ENCODE measurements at places on chromosomes 16 and 17. TPM values are rescaled to one million over a fixed set of nuclear protein-coding genes. Genes with fewer than 3 reads are reported as not detected.

NHLRC4 gene
- 3.3 TPM for total RNA-seq

HOXB9 gene
- total RNA-seq: 45.8 TPM

MVD gene
- total RNA-seq: 35.4 TPM

TM4SF5 gene
- 0.88 TPM for total RNA-seq

TNFRSF17 gene
- total RNA-seq: 3.0 TPM

USP6 gene
- total RNA-seq: 0.19 TPM

NOG gene
- total RNA-seq: 0.98 TPM

PRCD gene
- total RNA-seq: 2.2 TPM

DNA sequence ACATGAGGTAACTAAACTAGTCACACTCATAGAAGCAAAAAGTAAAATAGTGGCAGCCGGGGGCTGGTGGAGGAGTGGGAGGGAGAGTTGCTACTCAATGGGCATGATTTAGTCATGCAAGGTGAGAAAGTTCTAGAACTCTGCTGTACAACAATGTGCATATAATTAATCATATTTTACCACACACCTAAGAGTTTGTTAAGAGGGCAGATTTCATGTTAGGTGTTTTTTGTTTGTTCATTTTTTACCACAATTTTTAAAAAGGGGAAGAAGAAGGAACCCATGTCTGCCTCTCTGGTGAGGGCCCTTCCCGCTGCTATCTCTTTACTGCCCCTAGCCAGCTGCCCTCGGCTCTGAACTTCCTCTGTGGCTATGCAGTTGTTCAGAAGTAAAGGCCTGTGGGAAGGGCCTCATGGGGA lies 11.2 kb downstream of the CD300LB start:
- DNase-seq: no peak

- DNase-seq: no peak
Observed at GRCh38 chr17:51612692-51613091, 352.3 kb downstream of the UTP18 start.

DNA sequence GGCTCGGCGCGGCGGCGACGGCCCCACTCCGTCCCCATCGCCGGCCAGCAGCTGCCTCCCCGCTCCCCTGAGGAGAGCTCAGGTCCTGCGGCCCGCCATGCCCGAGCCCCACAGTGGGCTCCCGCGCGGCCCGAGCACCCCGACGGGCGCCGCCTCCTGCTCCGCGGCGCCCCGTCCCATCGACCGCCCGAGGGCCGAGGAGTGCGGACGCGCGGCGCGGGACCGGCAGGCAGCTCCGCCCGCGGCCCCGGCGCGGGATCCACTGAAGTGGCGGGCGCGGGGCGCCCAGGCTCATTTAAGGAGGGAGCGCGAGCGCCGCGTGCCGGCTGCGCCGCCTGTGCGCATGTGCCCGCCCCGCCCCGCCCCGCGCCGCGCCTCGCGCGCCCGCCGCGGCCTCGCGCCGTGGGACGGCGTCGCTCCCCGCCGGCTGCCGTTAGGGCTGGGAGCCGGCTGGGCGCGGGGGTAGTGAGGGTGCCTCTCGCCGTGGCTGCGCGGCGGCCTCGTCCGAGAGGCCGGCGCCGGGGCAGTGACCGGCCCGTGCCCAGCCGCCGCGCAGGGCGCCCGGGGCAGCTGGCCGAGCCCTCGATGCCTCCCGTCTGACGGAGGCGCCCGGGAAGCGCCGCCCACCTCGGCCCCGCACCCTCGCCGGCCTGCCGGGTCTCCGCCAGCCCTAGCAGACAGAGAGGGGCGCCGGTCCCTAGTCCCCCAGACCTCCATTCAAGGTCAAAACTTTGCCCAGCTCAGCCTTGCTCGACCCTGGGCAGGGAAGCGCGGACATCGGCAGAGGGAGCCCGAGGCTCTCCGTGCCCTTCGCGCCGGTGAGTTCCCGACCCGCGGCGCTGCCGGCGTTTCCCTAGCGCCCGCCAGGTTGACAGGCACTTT lies at the start of gene NETO2:
Gene NETO2, minus strand, starts transcription at position 269 of the 882 bp plus-strand sequence. CDS start 333 bp downstream, outside the sequence.
- peak; percentile 84 for DNase-seq

GRCh38 chr16:75763204-75763603 lies 36.9 kb upstream of the CPHXL start:
- no peak for DNase-seq

GRCh38 chr16:28923652-28924398 lies 1.2 kb downstream of the RABEP2 start:
- DNase-seq: no peak

DNA sequence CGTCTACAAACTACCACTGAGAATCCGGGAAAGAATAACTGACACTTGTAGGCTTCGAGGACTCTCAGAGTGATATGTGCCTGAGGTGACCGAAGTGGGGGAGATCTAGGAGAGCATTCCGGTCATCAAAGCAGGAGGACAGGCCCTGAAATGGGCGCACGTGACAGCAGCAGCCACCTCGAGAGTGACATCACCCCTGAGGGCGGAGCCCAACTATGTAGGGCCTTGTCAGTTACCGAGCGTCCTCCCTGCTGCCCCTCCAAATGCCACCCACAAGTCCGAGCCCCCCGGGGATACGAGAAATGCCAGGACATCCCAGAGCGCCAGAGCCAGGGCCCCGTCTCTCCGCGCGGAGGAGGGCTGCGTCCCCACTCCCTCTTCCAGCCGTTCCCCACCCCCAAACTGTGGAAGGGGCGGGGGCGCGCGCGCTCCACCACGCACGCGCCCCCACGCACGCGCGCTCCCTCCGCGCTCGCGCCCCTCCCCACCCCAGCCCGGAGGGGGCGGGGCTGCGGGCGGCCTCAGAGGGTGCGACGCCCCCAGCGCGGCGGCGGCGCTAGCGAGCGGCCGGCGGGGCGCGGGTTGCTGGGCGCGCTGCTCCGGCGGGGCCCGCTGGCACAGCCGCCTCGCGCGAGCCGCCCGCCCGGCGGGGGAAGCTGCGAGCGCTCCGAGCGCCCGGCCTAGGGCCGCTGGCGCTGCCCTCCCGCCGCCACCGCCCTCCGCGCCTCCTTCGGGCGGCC lies at the start of gene TANC2:
Gene TANC2, plus strand, starts transcription at position 550 of the 740 bp plus-strand sequence. CDS start 43,325 bp downstream, outside the sequence.
- DNase-seq: peak; percentile 95

- DNase-seq: no peak
Observed at GRCh38 chr16:7820816-7821215, 488.2 kb downstream of the RBFOX1 start.

- no peak for DNase-seq
Observed at GRCh38 chr16:87854053-87854906, 15.0 kb downstream of the SLC7A5 start.

DNA sequence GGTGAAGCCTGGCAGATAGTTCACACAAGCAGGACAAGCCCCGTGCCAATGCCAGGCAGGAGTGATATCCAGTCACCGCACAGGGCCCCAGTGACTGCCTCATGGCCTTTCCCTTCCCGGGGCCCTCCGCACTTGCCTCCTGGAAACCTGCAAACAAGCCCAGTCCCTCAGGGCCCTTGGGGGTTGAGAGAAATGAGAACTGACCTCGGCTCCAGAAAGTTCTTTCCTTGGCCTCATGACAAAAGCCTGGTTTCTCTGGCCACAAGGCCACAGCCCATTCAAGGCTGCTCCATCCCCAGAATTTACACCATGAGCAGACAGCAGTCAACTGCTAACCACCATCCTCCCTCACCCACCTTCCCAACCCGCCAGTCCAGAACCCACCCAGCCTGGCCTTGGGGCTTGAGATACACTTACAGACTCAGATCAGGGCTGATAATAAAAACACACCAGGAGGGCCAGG lies 77.6 kb downstream of the CCDC182 start:
- peak; percentile 18 for DNase-seq

GRCh38 chr17:29143894-29144293 lies 36.3 kb downstream of the MYO18A start:
- DNase-seq: no peak

DNA sequence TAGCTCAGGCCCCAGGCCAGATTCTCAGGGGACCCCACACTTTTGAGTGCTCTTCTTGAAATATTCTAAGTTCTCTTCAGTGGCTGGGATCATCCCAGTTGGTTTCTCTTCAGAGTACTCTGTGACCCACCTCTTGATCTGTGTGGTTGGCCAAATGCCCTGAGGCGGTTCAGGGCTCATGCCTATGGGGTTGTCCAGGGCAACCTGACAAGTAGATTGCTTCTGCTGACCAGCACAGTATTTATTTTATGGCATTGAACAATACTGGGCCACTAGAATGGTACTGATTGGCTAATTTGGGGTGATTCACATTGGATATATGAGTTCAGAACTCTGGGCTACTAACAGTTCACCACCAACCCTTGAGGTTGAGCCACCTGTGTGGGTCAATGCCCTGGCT lies 7.4 kb upstream of the GOSR2 start:
- no peak for DNase-seq

DNA sequence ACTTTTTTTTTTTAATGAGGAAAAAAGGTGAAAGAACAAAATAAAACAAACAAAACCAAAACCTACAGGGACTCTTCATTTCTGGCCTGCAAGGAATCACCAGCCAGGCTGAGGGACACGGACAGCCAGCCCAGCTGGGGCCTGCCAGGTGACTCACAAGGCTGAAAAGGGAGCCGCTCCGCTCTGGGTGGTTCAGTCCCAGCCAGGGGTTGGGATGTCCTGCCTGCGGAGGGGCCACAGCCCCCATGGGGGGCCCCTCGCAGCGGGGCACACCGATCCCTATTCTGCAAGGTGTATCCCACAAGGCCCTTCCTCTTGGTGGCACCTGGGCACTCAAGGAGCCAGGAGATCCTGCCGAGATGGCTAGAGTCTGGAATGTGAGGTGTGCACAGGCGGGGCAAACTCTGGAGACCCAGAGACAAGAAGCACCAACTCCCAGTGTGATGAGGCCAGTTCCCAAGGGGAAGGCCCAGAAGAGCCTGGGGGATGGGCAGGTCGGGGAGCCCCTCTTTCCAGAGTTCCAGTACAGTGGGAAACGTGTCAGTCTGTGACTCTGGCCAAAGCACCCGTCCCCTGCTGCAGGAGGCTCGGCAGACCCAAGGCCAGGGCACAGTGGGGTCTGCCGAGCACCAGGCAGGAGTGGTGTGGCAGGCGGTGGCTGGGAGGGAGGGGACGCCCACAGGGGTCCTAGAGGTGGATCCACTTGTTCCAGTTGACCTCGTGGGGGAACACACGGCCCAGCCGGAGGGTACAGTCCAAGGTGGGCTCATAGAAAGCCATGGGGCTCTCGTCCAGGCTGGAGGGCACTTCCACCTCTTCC lies 58.9 kb downstream of the IL21R start:
- DNase-seq: peak; percentile 58

DNA sequence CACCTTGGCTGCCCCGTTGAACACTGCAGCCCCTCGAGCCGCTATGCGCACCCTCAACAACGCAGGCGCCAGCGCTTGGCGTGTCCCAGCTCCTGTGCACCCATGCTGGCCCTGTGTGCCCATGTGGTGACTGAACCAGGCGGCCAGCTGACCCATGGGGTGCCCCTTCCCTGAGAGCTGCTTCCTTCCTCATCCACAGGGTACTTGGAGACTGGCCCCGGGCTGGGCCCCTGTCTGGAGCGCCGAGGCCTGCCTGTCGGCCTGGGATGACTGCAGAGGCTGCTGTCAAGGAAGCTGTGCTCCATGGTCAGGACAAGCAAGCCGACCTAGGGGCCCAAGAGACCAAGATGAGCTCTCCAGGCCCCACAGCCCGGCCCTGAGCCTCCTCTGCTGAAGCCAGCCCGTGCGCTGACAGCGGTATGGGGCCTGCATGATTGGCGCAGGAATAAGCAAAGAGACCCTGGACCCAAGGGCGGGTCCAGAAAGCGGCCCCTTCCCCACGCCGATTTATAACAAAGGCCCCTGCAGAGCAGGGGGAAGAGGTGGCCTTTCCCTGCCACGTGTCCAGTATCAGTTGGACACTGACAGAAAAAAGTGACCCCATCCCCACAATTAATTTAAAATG lies 21.6 kb upstream of the BAHCC1 start:
- DNase-seq: no peak

DNA sequence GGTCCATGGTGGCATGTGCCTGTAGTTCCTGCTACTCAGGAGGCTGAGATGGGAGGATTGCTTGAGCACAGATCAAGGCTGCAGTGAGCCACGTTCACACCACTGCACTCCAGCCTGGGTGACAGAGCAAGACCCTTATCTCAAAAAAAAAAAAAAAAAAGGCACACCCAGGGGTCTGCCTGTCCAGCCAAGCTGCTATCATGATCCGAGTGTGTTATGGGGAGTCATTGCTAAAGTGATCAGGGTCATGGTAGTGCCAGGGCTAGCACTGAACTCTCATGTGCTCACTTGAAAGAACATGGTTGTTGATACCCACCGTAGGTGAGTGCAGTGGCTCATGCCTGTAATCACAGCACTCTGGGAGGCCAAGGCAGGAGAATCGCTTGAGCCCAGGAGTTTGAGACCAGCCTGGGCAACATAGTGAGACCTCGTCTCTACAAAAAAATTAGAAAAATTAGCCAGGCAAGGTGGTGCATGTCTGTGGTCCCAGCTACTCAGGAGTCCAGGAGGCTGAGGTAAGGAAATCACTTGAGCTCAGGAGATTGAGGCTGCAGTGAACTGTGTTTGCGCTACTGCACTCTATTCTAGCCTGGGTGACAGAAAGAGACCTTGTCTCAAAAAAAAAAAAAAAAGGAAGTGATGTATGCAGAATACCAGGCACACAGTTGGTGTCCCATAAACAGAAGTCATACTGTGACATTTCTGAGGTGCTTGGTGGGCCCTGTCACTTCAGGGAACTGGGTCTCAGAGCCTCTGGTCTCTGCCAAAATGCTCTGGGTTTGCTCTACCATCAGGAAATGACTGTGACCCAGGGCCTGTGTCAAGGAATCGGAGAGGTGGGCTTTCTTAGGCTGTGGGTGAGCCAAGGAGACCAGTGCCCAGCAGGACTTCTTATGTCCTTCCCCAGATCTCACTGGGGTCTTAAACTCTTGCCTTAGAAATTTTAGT lies 2.2 kb downstream of the PRM1 start:
- no peak for DNase-seq

GRCh38 chr17:34254146-34254545 lies 939 bp upstream of the CCL2 start:
- no peak for DNase-seq

- DNase-seq: no peak
Observed at GRCh38 chr17:76446449-76447231, 6.3 kb downstream of the UBE2O start.

DNA sequence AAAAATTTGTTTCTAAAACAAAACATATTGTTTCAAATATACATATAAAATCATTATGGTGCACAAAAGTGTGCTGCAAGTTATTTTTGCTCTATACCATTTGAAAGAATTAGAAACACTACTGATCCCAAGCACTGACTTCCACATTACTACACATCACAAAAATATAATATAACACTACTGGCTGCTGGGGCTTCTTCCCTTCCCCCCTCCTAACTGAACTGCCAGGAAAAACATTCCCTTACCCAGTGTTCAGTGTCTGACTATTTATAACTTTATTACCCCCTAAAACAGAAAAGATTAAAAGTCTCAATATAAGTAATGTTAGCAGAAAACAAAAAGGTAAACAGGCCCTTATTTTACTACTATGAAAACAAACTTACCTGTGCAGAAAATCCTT lies 36.9 kb downstream of the GPATCH8 start:
- peak; percentile 5 for DNase-seq

GRCh38 chr17:36060816-36061215 lies 3.3 kb upstream of the CCL18 start:
- no peak for DNase-seq

GRCh38 chr16:4103745-4104144 lies 12.5 kb downstream of the ADCY9 start:
- DNase-seq: no peak

DNA sequence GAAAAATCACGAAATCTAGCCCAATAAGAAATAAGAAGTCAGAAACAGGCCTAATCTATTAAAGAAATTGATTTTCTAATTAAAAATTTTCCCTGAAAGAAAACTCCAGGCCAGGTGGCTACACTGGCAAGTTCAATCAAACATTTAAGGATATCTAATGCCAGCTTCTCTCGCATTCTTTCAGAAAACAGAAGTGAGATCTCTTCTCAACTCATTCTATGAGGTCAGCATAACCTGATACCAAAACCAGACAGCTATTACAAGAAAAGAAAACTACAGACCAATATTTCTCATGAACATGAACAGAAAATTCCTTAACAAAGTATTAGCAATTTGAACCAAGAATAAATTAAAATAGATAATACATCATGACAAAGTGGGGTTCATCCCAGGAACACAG lies 52.4 kb downstream of the AXIN2 start:
- DNase-seq: no peak
